Activated CD8-positive, alpha-beta memory T cell treated with anti-CD3 and anti-CD28 coated beads for 1 hour (primary cell): ENCODE measurements at places on chromosomes 3 and 15.

DNA sequence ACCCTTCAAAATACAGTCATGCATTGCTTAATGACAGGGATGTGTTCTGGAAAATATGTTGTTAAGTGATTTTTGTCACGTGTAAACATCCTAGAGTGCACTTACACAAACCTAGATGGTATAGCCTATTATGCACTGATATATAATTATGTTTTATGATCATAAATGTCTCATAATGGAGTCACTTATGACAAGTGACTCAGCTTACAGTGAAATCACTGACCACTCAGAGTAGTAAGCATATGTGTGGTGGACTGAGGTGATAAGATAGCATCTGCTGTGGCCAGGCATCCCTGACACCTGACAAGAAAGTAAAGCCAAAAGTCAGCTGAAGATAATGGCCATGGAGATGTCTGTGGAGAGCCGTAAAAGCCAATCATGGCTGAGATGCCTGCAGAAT, 5.4 kb downstream of the ACAD11 start:
- DNase-seq: no peak

DNA sequence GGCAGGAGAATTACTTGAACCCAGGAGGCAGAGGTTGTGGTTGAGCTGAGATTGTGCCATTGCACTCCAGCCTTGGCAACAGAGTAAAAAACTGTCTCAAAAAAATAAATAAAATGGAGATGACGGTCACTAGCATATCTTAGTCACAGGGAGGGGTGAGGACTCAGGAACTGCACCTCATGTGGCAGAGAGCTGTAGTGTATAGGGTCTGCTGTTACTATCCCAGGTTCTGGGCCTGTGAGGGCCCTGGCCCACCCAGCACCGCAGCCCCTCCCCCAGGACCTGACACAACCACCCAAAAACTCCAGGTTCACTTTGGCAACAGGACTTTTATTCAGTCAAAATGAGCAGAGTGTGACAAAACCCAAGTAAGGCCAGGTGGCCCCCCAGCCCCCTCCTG, 22.3 kb downstream of the RNU5B-1 start:
- no peak for DNase-seq

GRCh38 chr15:65132878-65133547, 595 bp downstream of the PDCD7 start:
- no peak for DNase-seq

DNA sequence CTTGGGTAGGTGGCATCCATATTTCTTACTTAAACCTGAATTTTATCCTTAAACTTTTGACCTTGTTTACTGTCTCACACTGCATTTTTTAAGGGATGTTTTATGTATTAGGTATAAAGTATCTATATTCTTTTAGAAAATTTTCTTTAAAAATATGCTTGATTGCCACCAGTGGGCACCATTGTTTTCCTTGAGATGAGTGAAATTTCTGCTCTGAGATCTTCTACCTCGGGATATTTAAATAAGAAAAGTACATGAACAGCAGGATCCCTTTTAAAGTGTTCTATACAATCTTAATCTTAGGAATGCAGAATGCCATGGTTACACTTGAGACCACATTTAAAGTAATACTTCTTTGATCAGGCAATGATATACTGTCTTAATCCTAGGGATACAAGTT, 108.7 kb downstream of the SLMAP start:
- DNase-seq: no peak

GRCh38 chr3:62373215-62373614, at the start of gene FEZF2:
FEZF2 (minus strand) TSS chr3:62373550; CDS start chr3:62372868, 682 bp downstream.
- no peak for DNase-seq

DNA sequence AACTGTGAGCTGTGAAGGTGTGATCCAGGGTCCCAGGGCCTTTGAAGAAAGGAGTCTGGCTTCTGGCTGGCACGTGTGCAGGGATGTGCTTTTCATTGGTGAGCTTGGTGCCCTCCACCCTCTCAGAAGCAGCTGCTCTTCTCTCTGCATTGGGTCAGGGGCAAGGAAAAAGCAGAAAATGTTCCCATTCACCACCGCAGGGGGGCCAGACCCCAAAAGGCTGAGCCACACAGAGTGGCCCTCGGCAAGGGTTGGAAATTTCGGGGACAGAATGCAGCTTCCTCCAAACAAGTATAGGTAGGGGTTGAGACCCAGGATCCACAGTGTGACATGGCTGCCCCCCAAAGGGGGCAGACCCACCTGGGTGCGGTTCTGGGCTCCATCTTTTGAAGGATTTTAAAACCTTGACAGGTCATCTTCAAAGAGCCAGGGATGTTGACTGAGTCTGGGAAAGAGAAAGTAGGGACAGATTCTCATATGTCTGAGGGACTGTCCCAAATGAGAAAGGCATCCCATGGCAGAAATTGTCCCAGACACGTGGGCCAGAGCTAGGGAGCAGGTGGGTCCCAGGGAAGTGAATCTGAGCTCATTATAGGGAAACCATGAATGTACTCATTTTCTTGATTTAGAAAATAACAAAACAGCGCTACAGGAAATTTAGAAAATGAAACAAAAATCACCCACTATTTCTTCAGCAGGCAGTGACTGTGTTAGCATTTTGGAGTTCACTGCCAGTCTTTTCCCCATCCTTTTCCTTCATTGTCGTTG, 2.7 kb downstream of the CSK start:
- no peak for DNase-seq

DNA sequence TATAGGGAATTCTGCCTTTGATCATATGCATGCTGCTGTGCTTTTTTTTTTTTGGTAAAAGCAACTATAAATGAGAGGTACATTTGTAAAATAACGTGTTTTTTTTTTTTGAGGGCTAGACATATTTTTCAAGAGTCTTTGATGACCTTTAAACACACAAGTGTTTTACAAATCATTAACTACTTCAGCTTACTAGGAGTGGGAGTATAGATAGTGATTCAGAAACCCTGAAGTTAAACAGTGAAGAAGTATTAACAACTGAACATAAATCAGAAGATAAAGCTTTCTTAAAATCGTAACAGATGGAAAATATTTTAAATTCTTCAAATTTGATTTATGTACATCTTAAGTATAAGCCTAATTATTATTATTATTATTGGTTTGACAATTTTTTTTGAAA, 2.9 kb upstream of the GMNC start:
- no peak for DNase-seq

DNA sequence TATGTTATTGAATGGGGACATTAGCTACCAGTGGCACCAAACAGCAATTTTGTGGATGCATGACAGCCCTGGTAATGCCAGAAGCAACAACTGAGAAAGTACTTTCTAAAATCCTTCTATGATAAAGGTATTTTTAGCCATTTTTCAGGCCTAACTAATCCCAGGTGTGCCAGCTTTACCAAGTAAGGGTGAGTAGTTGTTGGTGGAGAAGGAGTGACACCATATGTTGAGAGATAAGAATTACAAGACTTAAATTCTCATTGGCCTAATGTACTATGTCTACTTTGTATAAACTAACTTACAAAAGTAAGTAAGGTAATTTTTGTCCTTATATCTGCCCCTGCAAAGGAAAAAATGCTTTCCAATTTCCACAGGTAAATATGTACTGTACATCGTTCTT, 4.1 kb upstream of the COX17 start:
- DNase-seq: no peak

DNA sequence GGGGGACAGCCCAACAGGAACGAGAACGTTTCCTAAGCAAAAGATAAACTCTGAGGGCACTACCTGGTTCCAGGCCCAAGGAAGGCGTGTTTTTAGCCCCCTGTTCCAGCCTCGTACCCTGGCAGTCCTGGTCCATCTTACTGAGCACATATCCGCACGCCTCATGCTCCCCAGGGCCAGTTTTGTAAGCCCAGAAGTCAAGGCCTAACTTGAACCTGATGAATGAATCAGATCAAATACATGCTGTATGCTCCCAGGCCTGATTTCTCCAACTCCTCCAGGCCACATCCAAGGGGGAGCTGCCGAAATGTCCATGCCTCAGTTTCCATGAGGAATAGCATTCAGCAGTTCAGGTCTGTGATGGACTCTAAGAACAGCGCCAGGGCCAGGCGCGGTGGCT, 14.3 kb upstream of the DOCK3 start:
- no peak for DNase-seq

DNA sequence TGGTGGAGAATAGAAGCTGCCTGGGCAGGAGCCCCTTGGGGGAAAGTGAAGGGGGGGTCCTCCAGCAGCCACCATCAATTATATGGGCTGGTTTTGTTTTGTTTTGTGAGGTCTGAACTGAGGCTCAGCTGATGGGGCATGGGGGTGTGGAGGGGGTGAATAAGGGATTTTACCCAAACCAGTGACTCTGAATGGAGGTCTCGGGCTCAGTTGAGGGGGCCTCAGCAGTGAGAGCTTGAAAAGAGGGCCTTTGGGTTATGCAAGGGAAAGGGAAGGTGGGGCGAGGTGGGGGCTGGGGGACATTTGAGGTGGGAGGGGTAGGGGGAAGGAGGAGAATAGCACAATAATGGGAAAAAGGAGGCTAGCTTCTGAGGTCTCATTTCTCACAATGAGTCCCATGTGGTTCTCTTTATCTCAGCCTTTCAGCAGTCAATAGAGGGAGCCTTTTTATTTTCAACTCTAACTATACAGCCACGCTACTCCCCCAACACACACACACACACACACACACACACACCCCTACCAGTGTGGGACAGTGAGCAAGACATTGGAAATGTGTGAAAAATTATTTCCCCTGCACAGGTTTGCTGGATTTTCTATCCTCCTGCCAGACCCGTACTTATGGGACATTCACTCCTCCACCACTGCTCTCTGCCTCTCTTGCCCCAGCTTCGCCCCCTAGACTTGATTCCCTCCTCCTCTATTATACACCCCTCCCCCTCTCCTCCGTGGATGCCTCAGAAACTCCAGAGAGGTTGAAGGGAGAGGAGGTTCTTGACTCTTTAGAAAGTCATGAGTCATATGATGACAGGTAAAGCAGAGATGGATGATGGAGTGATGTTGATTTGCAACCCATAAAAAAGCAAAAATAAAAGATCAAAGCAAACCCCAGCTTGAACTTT, 96.0 kb downstream of the GTPBP8 start:
- DNase-seq: no peak

GRCh38 chr15:44641651-44642050, 21.8 kb downstream of the SPG11 start:
- DNase-seq: no peak

GRCh38 chr3:50210510-50211367, 5.7 kb downstream of the SLC38A3 start:
- no peak for DNase-seq

DNA sequence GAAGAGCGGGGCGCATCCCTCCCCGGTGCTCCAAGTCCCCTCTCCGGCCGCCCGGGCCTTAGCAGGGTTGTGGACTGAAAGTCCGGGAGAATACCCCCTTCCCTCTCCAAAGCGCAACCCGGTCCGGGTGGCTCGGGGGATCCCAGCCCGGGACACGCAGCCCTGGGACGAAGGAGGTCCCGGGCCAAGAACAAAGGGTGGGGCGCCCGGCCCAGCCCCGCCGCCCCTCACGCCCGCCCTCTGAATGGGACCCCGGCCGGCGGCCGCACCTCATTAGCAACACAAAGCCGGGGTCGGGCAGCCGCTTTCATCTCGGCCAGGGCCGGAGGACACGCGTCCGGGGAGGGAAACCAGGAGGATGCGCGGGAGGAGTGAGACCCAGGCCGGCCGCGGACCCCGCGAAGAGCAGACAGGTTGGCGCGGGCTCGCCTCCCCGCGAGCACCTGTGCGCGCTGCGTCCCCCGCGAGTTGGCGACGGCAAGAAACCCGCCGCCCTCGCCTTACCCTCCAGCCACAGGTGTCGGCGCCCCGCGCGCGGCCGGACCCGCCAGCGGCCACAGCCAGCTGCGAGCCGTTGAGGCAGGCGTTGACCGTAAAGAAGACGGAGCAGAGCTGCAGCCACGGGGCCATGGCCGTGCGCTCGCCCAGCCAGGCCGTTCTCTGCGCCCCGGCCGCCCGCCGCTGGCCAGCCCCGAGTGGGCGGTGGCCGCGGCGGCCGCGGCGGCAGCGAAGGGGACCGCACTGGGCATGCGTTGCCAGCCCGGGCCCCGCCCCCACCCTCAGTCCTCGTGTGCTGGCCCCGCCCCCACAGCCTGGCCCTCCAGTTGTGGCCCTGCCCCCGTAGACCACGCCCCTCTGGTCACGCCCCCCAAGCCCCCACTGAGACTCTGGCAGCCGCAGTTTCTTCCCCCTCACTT, at the start of gene IL17RD:
Gene IL17RD, minus strand, starts transcription at position 697 of the 917 bp plus-strand sequence. Its CDS starts 67 bp downstream, at position 630.
- peak; percentile 3 for DNase-seq

GRCh38 chr15:53829471-53829870, 70.0 kb upstream of the WDR72 start:
- no peak for DNase-seq

DNA sequence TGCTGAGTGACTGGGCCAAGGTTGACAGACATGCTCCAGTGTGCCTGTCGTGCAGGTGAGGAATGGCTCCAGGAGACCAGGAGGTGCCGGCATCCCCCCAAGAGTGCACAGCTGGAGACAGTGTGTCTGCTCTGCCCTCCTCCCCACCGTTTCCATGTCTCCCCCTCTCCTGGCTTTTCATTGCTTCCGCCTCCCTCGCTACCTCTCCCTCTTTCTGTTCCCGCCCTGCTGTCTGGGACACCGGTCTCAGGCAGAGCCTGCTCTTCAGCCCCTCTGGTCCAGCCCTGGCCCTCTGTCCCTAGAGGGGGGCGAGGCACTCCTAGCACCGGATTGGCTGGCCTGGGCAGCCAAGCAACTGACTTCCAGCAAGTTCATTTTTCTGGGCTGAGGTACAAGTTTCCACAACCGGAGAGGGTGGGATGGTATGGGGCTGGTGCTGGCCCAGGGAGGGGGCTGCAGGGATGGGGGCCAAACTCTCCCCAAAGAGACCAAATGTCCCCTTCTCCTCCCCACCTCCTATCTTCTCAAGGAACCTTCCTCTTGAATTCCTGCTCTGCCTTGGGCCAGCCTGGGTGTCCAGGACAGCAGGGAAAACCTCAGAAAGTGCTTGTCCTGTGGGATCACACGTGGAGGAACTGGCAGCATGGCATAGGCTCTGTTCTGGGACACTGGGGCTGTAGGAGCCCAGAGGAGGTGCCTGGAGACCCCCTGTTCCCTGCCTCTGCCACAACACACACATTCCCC, 32.6 kb downstream of the PRKCD start:
- DNase-seq: no peak

- no peak for DNase-seq
Observed at GRCh38 chr3:108036984-108037741, 53.7 kb downstream of the CD47 start.

DNA sequence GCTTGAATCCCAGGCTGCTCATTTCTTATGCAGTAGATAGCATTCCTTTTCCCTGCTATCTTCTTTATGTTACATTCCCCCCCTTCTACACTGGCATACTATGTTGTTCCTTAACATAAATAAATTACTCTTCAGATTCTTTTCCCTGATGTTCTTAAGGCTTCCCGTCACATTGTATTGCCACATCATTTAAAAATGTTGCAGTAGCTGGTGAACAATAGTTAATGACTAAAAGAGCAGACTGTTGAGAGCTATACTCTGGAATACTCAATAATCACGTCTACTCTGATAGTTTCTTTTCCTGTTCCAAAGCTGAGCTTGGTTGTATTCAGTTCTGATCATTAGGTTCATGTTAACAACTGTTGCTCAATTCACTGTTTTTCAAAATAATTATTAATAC, 219.9 kb downstream of the CHST2 start:
- no peak for DNase-seq

DNA sequence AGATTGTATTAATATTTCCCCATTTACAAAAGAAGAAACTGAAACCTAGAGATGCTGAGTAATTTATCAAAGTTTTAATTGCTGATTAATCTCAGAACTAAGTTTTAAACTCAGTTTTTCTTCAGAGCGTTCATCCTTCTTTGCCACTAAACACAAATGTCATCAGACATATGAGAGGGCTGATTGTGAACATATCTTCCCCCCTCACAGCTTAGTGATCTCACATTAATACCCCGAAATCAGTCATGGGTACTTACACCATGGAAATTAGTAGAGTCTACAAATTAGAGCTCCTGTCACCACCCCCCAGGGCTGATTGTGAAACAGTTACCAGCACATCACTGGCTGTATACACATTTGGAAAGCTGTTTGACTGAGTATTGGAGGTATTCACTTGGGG, 189.3 kb upstream of the SGO1 start:
- no peak for DNase-seq
